ENCODE measurements at places on chromosomes 11 and 22.

DNA sequence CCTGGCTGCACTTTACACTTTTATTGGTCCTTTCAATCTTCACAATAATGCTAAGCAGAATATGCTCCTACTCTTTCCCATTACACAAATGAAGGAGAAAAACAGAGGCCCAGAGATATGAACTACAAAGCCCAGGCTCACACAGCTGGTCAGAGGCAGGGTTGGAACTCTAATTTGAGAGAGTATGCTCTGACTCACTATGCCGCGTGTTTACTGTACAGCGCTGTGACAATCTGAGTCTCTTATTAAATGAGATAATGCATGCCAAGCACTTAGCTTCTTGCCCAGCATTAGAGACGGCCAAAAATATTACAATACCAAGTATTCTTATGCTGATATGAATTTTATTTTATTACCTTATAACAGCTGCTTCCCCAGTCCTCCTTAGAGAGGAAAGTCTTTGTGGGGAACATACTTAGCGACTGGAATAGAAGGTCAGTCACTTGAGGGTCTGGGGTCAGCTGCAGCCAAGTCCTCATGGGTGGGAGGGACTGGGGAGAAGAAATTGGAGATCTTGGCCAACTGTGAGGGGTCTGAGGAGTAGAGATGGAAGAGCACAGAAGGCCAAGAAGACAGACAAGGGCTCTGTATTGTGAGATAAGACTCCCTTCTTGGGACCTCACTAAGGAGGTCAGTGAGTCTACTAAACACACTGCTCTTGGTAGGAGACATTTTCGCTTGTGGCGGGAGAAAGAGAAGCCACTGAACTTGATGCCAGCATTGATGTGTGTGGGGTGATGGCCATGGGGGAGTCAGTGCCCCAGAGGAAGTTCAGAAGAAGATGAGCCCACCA is 150.8 kb upstream of the TIMP3 start:
- DNase-seq, result no peak

DNA sequence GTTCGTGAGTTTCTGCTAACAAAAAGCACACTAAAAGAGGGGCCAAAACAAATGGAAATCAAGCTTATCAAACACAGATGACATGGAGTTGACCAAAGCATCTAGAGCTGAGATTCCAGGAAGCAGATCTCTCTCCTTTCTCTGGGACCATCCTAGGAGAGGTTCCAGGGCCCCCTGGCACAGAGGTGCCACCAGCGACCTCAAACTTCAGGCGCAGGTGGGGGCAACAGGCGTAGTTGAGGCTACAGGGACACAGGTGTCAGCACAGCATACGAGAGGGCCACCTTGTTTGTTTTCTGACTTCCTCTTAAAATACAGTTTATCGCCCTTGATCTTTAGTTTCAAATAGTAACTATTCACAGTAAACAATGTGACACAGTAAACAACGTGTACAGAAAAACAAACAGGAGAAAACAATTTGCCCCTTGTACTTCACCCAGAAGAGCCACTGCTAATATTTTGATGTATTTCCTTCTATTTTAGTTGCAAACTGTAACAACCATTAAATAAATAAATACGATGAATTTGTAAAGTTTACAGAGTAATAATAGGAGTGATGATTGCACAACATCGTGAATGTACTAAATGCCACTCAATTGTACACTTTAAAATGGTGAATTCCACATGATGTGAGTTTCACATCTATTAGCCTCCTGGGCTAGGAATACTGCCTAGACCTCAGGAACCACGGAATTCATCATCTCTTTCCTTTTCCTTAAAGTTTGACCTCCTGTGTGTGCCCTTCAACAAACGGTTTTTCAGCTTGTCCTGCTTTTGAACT is 52.2 kb downstream of the IGLL5 start:
- DNase-seq, result no peak

- DNase-seq, result peak; percentile 43
These were observed 3.4 kb upstream of the SLC25A1 start for GRCh38 chr22:19181786-19182471.

DNA sequence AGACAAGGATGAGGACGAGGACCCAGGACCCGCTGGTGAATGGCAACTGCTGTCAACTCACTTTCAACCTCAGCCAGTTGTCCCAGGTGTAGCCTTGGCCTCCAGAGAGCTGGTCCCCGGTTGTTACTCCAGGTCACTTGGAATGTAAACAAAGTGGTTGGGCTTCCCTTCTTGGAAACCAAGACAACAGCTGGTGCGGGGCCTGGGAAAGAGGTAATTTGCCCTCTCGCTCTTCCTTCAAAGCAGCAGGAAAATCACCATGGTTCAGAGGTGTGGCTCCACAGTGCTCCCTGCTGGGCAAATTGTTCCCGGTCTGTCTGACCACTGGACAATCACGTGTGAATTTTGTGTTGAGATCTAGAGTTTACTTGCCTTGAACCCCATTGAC is 15.0 kb downstream of the SLC1A2 start:
- peak; percentile 37 for DNase-seq

DNA sequence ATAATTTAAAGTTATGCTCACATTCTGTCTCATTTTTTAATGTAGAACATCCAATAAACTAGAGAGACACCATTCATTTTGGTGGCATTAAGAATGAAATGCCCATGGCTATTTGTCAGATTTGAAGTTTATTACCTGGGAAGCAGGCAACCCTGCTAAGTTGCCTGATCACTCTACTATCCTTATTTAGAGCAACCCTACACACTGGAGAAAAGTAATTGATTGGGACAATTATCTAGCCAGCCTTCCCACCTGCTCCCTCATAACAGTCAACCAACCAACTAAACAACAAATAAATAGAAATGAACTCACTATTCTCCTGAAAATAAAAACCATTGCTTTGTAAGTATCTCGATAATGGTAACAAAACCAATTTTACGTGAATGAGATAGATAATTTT is 1129.0 kb upstream of the TENM4 start:
- DNase-seq, result no peak

- no peak for DNase-seq
These were observed 7.1 kb upstream of the TPST2 start for GRCh38 chr22:26597026-26597425.

GRCh38 chr11:15635521-15635920 is 520.8 kb downstream of the INSC start:
- no peak for DNase-seq

GRCh38 chr11:128903248-128904061 is 12.3 kb downstream of the KCNJ5 start:
- no peak for DNase-seq

- DNase-seq, result no peak
These were observed 36.7 kb upstream of the VWA5A start for GRCh38 chr11:124078591-124078990.

GRCh38 chr11:19239039-19239438 is 1.7 kb downstream of the E2F8 start:
- DNase-seq, result no peak

DNA sequence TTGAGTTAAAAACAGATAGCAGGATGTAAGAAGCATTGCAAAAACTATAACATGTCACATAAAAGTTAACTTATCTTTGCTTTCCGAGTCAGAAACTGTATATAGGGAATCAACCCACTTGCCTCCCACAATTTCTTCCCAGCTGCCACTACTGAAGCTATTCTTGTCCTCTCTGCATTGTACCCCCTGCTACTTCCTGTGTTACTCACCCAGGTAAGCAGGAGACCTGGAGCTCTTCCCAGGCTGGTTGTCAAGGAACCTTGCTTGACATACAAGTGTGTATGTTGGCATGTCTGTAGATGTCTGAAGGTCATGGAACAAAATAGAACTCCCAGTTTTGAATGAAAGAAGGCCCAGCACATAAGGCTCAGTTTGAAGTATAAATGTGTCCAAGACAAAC is 74.3 kb upstream of the LRRC4C start:
- DNase-seq, result no peak

DNA sequence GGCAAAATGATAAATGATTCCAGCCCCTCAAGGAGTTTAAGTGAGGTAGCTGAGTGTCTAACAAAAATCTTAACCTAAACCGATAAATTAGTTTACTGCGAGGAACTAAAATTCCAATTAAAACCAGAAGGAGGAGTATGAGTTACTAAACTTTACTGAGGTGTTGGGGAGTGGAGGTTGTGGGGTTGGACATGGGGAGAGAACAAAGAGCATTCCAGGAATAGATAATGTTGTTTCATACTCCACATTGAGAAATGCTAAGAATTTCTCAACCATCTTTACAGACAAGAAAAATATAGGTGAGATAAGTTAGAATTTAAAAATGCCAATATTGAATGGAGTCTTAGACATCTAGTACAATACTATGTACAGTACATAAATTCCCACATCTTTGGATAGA is 488.6 kb downstream of the METTL15 start:
- DNase-seq, result no peak

GRCh38 chr11:2796091-2796490 is 89.5 kb downstream of the CDKN1C start:
- no peak for DNase-seq

DNA sequence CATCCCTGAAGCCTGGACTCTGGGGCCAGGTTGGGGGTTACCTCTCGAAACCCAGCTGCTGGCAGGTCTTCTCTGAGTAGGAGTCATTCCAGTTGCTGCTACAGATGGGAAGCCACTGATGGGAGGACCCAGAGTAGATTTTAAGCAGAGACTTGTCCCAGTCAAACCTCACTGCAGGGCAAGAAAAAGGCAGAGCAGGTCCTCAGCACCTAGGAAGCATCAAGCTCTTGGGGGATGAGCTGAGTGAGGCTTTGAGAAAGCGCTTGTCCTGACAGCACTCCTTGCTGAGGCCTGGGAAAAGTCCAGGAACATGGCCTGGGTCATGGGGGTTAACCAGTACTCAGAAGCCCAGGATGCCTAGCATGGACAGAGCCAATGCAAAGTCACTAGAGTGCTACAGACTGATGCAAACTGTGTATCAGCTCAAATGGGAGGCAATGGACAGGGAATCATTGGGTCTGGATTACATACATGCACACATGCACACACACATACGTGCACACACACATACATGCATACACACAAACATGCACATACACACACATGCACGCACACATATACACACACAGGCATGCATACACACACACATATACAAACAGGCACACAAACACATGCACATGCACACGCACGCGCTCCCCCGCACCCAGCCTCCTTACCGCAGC is 15.3 kb downstream of the TMPRSS13 start:
- no peak for DNase-seq

GRCh38 chr11:68963779-68964178 is 17.0 kb downstream of the MRGPRD start:
- no peak for DNase-seq

- no peak for DNase-seq
These were observed 135.7 kb downstream of the TMEM135 start for GRCh38 chr11:87173185-87174039.

DNA sequence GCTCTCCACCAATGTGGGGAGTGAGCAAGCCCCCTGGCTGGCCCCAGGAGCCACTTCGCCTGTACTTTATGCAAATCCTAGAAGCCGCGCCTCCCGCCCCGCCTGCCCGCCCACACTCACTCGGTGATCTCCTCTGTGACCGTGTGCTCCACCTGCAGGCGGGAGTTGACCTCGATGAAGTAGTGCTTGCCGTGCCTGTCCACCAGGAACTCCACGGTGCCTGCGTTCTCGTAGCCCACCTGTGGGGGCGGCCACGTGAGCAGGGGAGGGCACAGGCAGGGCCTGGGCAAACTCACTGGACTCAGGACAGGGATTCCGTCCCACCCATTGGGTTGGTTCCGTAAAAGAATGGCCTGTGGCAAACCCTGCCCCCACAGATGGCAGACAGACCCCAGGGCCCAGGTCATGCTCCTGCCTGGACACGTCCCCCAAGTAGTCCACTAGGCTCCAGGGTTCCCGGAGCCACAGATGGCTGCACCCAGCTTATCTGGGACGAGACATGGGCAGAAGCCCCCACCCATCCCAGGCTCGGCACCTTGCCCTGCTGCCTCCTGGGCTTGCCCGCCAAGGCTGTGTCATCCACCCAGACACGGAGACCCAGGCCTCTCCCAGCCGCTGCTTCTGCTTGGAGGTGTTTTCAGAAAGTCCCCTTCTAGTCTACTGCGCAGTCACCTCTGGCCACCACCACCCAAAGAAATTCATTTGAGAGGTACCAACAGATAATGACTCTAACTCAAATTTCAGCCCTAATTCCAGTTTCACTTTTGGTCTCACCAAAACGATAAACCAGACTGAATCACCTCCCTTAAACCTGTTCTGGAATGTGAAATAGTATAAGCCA is 12.1 kb downstream of the LRFN4 start:
- peak; percentile 91 for DNase-seq

DNA sequence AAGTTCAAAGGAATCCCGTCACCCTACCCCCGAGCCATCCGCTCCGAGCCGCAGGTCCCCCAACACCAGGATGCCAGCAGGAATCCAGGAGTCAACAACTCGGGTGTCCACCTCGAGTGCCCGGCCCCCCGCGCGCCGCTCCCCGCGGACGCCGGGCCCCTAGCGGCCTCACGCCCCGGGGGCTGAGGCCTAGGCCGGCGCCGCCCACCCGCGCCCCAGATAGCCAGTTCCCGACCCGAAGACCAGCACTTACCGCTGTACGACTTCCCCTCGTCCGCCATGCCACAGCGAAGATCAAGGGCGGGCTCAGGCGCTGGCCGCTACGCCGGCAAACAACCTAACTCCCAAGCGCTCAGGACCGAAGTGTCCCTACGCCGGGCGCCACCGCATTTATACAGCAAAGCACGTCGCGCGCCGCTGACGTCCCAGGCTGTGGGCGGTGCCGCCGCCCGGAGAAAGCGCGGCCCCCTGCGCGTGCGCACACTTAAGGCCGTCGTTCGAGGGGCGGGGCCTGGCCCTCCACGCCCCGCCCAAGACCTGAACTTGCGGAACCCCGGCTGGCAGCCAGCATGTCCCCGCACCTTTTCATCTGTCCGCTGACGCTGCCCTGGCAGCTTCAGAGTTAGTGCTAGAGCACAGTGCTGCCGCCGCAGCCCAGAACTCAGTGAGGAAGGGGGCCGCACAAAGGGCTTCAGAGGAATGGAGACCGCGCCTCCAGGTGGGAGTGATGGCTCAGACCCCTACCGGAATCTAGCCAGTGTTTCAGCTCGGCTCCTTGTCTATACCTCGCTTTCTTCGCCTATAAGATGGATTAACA is at the start of gene NXF1:
TSS of gene NXF1 (minus strand) at position 365 of the 817 bp plus-strand sequence. CDS start at position 281, 84 bp downstream.
- DNase-seq, result peak; percentile 97

- DNase-seq, result no peak
These were observed 11.2 kb downstream of the BARX2 start for GRCh38 chr11:129386795-129387397.

GRCh38 chr11:65588199-65589054 is 7.2 kb downstream of the KCNK7 start:
- DNase-seq, result peak; percentile 85

GRCh38 chr11:2955906-2956476 is 26.8 kb upstream of the PHLDA2 start:
- DNase-seq, result no peak

GRCh38 chr11:64400102-64400501 is 41.1 kb downstream of the RPS6KA4 start:
- no peak for DNase-seq

- DNase-seq, result no peak
These were observed 530.2 kb downstream of the DLG2 start for GRCh38 chr11:85096939-85097338.

DNA sequence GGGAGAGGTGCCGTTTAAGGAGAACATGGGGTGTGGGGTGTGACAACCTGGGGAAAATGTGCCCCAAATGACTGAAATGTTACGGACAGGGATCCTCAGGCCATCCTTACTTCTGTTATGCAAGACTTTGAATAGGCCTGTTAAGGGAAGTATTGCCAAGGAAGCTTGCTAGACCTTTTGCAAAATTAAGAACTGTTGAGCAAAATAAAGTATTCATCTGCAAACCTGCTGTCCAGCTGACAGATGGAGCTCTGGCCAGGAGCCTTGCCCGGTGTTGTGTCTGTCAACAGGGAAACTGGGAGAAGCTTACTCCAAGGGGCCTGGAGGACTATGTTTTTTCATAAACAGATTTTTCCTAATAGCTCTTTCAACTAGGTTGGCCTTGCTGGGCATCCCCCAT is 48.0 kb downstream of the FAT3 start:
- no peak for DNase-seq

All from activated CD4-positive, alpha-beta T cell treated with anti-CD3 and anti-CD28 coated beads for 48 hours (primary cell).